NCI-H1417 treated with DMSO at 0.1 percent for 48 hours (cell line): ENCODE measurements at places on chromosomes 11 and 22.

- DNase-seq, result no peak
Measured at GRCh38 chr11:99614352-99614751, 593.6 kb downstream of the CNTN5 start.

GRCh38 chr11:10048350-10048749, 245.7 kb downstream of the SBF2 start:
- no peak for DNase-seq

- DNase-seq, result no peak
Measured at GRCh38 chr11:34065505-34066203, 14.1 kb downstream of the CAPRIN1 start.

- DNase-seq, result no peak
Measured at GRCh38 chr22:47086596-47087248, 324.3 kb downstream of the TBC1D22A start.

DNA sequence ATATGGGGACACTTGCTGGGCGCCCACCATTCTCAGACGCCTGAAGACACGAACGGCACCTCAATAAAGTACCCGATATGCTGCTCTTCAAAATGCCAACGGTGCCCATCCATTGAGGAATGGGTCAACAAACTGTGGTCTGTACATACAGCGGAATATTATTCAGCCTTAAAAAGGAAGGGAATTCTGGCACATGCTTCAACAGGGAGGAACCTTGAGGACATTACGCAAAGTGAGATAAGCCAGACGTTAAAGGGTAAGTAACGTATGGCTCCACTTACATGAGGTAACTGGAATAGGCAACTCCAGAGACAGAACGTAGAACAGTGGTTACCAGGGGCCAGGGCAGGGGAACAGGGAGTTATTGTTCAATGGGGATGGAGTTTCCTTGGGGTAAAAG, 28.0 kb downstream of the PRDM10 start:
- no peak for DNase-seq

- DNase-seq, result no peak
Measured at GRCh38 chr22:45709060-45709739, 37.6 kb downstream of the ATXN10 start.

DNA sequence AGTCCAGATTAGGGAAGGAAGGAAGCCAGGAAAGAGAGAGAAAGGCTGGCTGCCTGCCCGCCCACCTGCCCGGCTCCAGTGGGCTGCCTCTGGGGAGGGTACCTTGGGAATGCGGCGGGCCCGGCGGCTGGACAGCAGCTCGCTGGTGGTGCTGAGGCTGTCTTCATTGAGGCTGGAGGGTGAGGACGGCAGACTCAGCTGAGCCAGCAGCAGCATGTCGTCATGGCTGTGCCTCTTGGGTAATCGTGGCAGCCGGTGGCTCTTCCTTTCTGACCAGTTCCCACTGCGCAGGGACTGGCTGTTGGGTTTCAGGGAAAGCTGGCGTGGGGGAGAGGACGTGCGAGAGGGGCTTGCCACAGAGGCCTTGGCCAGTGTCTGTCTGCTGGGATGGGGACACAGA, 32.9 kb downstream of the RPL27A start:
- DNase-seq, result no peak

DNA sequence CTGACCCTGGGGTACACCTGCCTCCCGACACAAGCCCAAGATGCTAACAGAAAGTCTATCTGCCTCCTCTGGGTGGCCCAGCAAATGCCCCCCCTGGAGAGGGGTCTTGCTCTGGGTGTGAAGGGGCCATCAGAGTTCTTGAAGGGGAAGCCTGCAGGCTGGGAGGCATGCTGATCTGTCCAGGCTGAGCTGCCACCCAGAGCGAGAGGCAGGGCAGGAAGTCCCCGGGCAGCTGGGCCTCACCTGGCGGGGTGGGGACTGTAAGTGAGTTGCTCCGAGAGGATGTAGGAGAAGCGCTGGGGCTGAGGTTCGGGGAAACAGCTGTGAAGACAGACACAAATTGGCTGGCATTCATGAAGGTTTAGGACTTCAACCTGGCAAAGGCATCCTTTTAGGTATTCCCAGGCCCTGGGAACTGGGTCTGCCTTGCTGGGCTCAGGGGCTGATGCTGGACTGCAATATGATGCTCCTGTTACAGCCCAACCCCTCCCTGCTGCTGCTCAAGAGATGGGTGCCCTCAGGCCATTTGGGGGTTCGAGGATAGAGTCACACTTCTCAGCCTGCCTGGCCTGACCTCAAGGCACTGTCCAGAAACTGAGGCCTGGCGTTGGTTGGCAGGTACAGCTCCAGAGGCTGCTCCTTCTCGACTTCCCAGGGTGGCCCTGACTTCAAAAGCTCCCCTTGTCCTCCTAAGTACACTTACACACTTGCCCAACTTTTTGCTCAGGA, 60.2 kb upstream of the LYVE1 start:
- no peak for DNase-seq

- no peak for DNase-seq
Measured at GRCh38 chr11:30255637-30256036, 24.8 kb downstream of the FSHB start.

GRCh38 chr22:47678048-47678447, 915.6 kb downstream of the TBC1D22A start:
- DNase-seq, result no peak

GRCh38 chr11:88886796-88887195, 179.0 kb downstream of the GRM5 start:
- no peak for DNase-seq

- no peak for DNase-seq
Measured at GRCh38 chr22:36308880-36309279, 55.9 kb downstream of the APOL1 start.
